Large intestine (tissue), 12 donors: ENCODE measurements at places on chromosomes 12 and 14. TPM values are rescaled to one million over a fixed set of nuclear protein-coding genes. Genes with fewer than 3 reads are reported as not detected.
A peak's percentile ranks its signal among the peaks of the same experiment; 100 is the strongest.

- DNase-seq, result no peak
Measured at GRCh38 chr14:62736048-62737043, 308.9 kb downstream of the KCNH5 start.

DNA sequence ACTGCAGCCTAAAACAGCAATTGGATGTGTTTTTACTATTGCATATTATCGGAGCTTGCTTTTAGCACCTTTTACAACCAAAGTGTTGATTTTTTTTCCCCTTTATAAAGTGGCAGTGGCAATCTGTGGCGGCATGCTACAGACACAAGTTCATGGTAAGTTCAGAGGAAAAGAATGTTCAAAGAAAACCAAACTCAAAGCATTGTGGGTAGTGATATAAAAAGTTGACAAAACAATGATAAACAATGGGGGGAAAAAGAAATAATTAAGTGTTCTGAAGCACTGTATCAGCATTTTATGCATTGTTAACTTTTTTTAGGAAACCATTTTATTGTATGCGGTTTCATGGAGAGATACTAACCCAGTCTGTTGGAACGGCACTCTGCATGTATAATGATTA, 492.0 kb upstream of the SOX5 start:
- DNase-seq, result no peak

GRCh38 chr12:52010152-52010622, 3.4 kb downstream of the TAMALIN start:
- peak; percentile 79 for DNase-seq

GRCh38 chr12:39122562-39123204, 217.3 kb upstream of the CPNE8 start:
- DNase-seq, result no peak

DNA sequence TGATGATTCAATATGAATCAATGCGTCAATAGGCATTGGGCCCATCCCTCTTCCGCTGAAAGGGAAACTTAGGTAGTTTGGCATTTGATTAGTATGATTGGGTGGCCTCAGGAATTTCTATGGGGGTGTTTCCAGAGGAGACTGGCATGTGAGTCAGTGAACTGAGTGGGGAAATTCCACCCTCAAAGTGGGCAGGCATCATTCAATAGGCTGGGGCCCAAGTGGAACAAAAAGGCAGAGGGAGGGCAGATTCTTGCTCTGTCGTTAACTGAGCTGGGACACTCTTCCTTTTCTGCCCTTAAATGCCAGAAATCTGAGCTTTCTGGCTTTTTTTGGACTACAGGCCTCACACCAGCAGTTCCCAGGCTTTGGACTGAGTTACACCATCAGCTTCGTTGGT, 373.5 kb downstream of the RPS29 start:
- no peak for DNase-seq

GRCh38 chr14:100623961-100624360, 36.7 kb upstream of the BEGAIN start:
- DNase-seq, result no peak

DNA sequence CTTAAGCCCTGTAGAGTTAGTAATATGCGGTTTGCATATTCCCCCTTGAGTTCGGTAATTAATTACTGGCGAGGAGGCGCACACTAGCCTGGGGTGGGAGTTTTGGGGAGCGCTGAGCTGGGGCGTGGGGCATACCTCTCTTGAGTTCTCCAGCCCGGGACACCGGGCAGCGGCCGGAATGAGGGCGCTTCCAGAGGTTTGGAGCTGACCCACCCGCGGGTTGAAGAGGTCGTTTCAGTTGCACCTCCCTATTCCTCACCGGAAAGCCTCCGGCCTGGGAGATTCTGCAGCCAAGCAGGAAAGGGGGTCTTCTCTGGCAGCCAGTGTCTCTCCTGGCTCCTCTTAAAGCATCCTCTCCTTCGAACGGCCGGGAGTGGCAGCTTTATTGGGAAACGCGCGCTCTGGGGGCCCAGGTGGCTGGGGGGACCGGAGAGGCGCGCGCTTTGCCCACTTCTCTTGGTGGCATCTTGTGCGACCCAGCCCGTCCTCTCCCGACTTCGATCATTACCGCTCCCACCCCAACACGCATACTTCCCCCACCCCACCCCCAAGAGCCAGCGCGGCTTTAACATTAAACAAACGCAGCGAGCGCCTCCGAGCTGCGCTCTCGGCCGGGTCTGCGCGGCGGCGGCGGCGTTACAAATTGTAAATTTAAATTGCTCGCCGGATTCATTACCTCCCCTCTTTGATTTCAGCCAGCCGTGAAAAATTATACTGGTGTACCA, 3.9 kb upstream of the LHX5 start:
- DNase-seq, result no peak

- no peak for DNase-seq
Measured at GRCh38 chr12:24111616-24112015, 162.1 kb upstream of the SOX5 start.

DNA sequence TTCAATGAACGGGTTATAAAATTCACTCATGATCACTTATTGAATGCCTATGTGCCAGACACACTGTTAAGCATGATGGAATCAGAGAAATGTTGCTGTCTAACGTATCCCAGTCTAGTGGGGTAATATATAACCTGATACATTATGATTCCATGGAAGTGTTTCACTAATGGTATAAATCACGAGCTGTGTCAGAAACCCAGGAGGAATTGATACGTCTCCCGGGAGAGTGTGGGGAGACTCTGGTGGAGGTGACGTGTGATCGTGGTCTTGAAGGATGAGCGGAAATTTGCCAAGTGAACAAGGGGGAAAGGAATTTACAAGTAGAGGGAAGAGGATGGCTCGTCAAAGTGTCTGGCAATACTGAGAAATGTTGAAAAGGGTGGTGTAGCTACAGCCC, 26.5 kb downstream of the MANSC1 start:
- no peak for DNase-seq

DNA sequence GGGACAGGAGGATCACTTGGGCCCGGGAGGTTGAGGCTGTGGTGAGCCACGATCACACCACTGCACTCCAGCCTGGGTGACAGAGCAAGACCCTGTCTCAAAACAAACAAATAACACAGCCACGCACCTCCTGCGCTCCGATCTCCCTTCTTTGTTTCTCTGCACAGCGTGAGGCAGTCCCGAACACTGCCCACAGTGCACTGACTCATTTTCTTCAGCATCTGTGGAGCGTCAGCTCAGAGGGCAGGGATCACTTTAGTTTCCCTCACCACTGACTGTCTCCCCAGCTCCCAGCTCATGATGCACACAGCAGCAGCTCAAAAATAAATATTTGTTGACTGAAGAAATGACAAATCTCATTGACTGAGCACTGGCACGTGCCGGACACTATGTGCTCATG, 883 bp upstream of the MYL2 start:
- DNase-seq, result no peak

DNA sequence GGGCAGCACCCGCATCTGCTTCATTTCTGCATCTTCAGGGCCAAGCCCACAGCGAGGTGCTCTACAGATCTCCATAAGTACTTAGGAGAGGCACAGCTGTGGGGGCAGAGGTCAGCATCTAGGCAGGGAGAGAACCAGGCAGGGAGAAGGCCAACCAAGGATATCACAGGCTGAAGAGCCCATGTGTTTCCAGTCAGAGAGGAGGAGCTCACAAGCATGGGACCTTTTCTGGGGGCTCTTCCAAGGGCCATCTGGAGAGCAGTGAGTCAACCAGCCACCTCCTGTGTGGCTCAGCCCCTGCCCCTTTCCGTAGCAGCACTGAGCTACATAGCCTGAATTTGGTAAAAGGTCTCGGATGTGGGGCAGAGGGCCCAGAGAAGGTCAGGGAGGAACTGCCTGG, 78.5 kb downstream of the ARL6IP4 start:
- peak; percentile 27 for DNase-seq

DNA sequence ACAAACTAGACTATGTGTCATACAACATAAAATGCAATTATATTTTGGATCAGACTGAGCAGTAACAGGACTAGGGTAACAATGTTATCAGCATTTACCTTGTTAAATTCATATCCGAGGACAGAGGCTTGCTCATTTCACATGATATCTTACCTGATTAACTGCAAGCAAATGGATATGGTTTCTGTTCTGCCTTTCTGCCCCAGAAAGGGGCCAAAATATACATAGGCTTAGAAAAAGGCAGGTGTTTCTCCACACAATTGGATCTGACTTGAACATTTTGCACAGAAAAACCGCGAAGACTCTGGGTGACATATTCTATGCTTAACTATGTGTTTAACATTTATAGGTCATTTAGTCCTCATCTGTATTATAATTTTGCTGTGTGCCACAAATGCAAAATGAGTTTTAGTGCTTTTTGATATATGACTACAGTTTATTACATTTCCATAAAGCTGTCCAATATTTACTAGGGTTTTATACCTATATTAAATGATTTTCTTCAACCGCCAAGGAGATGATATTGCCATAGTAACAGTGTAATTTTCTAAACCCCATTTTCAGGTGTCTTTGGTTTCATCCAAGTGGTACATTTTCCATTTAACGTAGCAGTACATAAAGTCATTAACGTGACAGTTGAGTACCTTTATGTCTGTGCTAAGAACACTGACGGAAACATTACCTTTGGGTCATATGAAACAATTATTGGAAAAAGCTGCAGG, 249.3 kb upstream of the KRR1 start:
- no peak for DNase-seq

GRCh38 chr14:99230208-99231151, 41.5 kb downstream of the BCL11B start:
- no peak for DNase-seq

DNA sequence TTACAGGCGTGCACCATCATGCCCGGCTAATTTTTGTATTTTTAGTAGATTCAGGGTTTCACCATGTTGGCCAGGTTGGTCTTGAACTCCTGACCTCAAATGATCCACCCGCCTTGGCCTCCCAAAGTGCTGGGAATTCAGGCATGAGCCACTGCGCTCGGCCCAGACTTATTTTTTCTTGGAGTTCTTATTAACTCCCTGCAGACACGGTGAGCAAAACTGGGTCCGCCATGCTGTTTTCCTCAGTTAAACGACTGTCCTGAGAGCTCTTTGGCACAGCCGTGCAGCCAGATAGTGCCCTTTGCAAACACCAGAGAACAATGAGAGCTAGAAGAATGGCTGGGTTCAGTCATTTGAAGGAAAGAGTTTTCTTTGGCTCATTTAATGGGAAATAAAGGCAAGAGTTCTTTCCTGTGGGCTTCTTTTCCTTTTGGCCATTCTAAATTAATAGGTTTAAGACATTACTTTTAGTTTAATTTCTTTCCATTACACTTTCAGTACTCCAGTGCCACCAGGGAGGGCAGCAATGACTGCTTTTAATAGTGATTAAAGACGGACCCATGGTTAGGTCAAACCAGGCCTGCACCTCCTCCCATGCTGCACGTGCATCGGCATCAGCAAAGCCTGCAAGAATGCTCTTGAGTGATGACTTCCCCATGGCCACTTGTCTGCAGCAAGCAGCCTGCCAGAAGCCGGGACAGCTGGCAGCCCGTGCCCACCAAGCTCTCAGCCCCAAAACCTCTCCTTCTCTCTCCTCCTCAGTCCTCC, 60.7 kb downstream of the VCPKMT start:
- DNase-seq, result no peak

DNA sequence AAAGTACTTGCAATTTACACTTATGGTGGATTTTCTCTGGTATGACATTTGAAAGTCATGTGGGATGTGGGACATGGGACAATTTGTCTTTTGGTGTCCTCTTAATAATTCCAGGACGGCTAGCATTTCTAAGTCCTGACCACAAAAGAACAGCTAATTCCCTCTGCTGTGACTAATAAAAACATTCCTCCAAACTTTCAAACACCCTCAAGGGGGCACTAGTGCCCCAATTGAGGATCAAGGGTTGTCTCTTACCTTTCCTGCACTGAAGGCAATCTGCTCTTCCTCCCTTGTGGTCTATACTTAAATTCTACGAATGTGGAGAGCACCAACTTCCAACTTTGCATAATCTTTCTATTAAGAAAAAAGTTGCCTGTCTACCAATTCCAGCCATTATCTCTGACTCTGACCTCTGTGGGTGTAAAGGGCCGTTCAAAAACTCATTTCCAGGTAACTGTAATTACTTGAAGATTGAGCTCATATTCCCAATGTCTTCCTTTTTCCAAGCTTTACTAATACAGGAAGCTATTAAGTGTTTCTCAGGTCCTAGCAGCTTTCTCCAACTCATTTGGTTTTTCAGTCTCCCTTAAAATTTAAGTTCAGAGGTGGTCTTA, 210.2 kb downstream of the PTPRO start:
- DNase-seq, result no peak

- no peak for DNase-seq
Measured at GRCh38 chr14:94322648-94323570, at the start of gene SERPINA6. Gene SERPINA6, minus strand, starts transcription at chr14:94323336. Its CDS starts 8,688 bp downstream, at chr14:94314648.

DNA sequence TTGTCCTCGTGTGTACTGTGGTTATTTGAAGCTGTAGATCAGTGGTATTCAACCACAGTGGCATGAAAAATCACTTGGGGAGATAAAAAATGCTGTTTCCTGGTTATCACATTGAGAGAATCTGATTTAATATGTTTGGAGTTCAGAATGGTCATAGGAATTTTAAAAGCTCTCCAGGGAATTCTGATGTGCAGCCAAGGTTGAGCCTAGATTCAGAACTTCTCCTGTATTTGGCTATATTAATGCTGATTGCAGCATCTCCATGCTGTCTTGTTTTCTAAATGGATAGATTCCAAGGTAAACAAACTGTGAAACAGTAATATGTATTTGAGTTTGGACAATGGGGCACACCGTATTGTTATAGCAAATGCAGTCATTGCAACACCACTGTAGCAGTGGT, 982.2 kb upstream of the FBXO33 start:
- no peak for DNase-seq

DNA sequence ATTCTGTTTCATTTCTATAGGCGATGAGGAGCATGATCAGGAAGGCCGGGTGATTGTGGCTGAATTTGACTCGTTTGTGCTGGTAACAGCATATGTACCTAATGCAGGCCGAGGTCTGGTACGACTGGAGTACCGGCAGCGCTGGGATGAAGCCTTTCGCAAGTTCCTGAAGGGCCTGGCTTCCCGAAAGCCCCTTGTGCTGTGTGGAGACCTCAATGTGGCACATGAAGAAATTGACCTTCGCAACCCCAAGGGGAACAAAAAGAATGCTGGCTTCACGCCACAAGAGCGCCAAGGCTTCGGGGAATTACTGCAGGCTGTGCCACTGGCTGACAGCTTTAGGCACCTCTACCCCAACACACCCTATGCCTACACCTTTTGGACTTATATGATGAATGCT, 1.9 kb downstream of the APEX1 start:
- no peak for DNase-seq

GRCh38 chr12:33942172-33942571, 80.1 kb upstream of the ALG10 start:
- DNase-seq, result no peak

DYNC1H1 gene
- polyA plus RNA-seq, result 259 TPM

GPRC5A gene
- 19.4 TPM for polyA plus RNA-seq

SIX6 gene
- not detected for polyA plus RNA-seq

GLIPR1 gene
- 14.1 TPM for polyA plus RNA-seq

FOXN4 gene
- 0.10 TPM for polyA plus RNA-seq

NGB gene
- polyA plus RNA-seq, result 3.1 TPM

PSMA3 gene
- polyA plus RNA-seq, result 151 TPM

TAS2R9 gene
- polyA plus RNA-seq, result not detected

DCD gene
- polyA plus RNA-seq, result not detected

PPTC7 gene
- polyA plus RNA-seq, result 20.5 TPM
